HCEC 1CT (cell line): ENCODE measurements at places on chromosomes 3 and 15.
A peak's percentile ranks its signal among the peaks of the same experiment; 100 is the strongest.

- DNase-seq: peak; percentile 92
Measured at GRCh38 chr15:85494048-85494777, 113.8 kb downstream of the AKAP13 start.

GRCh38 chr3:66756468-66757036, 241.6 kb upstream of the KBTBD8 start:
- no peak for DNase-seq

- no peak for DNase-seq
Measured at GRCh38 chr3:191641789-191642188, 180.8 kb downstream of the PYDC2 start.

DNA sequence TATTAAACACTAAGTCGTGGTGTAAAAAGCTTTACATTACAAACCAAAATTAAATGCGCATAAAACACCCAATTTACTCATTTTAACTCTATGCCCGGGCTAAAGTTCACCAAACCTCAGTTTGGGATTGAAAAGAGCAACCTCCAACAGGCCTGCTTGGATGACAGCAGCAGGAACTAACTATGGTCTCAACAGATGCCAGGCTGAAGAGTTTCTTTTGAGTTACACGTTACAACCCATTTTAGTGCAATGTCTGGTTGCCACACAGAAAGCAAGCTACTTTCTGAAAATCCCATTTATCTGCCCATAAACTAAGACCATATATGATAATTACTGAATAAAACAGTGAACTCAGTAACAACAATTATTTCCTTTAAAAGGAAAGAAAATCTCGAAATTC, 2.2 kb downstream of the SATB1 start:
- DNase-seq: no peak

DNA sequence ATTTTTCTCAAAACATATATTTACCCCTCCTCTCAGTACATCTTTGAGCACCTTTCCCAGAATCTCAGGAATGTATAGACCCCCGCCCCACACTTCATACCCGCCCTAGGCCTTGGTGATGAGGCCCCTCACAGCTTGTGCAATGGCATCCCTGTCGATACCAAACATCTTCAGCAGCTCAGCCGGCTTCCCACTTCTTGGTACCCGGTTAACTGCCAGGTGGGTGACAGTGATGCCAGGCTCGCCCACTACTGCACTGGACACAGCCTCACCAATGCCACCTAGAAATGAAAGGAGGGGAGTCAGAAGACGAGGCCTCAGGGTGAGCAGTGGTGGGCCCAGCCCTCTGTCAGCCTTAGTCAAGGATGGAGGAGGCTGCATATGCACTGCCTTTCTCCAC, 30.2 kb downstream of the TKT start:
- no peak for DNase-seq

GRCh38 chr15:62440362-62441105, 275.4 kb upstream of the C2CD4B start:
- DNase-seq: no peak

DNA sequence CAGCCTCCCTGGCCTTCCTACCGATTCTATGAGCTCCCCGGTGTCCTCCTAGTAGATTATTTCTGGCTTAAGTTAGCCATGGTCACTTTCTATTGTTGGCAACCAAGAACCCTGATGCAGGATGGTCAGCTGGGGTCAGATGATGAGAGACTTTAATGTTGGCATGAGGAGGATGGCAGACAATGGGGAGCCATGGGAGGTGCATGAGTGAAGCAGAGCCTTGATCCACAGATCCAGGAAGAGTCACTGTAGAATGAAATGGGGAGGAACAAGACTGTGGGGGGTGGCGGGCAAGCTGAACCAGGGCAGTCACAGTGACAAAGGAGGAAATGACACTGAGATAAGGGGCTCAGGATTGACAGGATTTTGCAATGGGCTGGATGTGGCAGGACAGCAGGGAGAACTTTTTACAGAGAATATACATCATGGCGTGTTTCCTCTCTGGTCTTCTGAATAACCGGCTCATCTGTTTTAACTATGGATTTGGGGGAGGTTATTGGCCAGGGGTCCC, 60.9 kb downstream of the RPLP1 start:
- DNase-seq: no peak

GRCh38 chr3:194287977-194288706, 63.0 kb downstream of the CPN2 start:
- DNase-seq: no peak

DNA sequence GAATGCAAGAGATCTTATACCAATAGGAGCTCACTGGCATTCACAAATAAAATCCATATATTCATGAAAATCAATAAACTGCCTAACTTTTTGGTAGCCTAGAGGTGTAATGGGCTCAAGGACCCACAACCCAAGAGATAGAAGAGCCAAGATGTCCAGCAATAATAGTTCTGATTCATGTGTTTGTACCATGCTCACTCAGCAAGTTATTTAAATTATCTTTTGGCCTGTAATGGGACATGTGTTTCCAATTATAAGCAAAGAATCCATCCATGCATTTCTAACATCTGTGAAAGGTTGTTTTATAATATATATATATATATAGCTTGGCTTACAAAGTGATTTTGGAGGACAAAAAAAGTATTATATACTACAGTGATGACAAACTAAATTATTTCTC, 29.7 kb upstream of the SHC4 start:
- DNase-seq: no peak

DNA sequence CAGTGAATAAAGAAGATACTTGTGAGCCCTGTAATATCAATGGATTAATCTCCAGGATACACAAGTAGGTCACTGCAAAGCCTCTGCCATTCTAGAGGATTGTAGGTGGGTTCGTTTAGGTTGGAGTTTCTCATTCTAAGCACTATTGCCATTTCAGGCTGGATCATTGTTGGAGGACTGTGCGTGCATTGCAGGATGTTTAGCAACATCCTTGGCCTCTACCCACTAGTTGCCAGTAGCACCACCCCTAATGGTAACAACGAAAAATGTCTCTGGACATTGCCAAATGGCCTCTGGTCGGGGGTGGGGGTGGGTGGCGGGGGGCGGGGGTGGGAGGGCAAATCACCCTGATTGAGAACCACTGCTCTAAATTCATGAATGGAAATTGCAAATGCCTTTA, 4.9 kb upstream of the IFT57 start:
- DNase-seq: no peak

DNA sequence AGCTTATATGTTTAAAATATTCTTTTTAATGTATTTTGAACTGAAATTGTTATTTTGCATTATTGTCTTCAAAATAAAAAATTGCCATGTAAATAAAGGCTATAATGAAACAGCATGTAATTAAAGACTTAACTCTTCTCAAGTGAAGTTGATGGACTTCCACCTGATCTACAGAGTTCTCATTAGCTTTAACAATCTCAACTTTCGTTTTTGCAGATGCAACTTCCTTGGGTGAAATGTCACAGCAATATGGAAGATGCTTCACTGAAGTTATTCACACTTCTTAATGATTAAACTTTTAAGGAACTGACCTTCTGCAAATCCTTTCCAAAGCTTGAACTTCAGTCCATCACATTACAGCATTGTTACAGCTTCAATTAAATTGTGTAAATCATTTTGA, 63.6 kb downstream of the OSTN start:
- DNase-seq: no peak

- DNase-seq: peak; percentile 24
Measured at GRCh38 chr15:67820992-67821783, 4.1 kb upstream of the SKOR1 start.

DNA sequence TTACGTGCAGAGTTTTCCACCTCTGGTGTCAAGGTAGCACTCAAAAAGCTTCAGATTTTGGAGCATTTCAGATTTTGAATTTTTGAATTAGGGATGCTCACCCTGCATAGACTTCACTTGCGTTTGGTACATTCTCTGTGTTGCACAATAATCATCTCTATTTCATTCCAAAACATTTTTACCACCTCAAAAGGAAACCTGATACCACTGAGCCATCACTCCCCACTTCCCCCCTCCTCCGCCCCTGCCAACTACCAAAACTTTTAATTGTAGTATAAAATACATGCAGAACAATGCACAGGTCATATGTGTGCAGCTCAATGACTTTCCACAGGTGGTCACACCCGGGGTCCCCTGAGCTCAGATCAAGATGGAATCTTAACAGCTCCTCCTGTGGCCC, 208.8 kb downstream of the SV2B start:
- no peak for DNase-seq

DNA sequence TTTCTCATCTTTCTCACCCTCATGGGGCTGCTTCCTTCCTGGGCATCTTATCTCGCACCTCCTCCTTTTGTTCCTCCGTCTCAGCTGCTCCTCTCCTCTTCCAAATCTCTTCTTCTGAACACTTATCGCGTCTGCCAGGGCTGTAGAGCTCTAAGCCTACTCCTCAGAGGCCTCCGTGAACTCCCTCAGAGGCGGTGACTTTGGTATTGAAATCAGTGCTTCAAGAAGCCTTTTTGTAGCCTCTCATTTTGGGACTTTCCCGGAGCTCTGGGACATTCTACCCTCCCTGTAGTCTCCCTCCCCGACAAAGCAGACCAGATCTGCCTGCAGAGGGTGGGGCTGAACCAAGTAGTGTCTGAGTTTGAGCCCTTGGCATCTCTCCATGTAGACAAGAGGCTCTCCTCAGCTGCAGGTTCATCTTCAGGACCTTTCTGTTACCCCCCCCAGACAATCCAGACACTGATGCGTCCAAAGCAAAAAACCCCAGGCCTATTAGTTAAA, 17.5 kb upstream of the CPNE9 start:
- DNase-seq: no peak

- no peak for DNase-seq
Measured at GRCh38 chr3:118948146-118948545, 86.5 kb downstream of the IGSF11 start.

DNA sequence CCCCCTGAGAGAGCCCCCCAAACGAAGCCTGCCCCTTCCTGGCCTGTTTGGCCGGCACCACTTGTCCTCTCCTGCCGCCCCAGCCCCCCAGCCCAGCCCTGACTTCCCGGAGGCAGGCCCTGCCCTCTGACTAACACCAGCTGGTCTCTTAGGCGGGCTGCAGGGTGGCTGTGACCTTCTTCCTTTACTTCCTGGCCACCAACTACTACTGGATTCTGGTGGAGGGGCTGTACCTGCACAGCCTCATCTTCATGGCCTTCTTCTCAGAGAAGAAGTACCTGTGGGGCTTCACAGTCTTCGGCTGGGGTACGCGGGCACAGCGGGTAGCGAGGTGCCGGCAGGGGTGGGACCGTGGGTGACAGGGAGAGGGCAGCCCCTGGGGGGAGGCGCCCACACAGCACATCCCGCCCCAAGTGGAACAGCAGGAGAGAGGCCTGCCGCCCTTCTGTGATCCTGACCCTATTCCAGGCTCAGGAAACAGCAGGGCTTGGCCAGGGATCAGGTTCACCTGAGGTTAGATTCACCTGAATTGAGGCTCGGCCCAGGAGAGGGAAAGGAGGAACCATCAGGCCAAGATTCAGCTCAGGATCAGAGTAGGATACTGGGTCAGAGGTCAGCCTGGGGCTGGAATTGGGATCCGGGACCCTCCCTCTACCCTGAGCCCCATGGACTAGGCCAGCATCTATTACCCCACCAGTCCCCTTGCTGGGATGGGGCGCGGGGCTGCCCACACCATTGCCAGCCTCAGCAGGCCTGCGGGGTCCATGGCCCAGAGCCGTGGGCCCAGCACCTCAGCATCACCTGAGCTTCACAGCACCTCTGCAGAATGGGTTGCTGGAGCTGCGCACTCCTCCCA, 21.9 kb downstream of the PTH1R start:
- DNase-seq: no peak

GRCh38 chr3:10008588-10009344, 17.5 kb upstream of the FANCD2 start:
- DNase-seq: peak; percentile 85

DNA sequence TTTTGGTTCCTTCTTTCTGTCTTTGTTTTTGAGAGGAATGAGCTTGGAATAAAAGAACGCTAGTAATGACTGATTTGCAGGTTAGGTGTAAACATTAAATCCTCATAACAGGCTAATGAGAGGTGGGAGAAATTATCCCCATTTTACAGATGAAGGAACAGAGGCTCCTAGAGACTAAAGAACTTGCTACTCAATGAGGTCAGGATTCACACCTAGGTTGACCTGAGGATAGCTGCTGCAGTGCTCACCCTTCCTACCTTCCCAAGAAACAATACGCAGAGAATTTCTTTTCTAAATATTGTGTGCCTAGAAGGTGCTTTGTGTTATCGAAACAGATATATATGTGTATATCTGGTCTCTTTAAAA, 106.3 kb downstream of the IGF1R start:
- no peak for DNase-seq

- no peak for DNase-seq
Measured at GRCh38 chr15:96043591-96044171, 286.8 kb upstream of the NR2F2 start.

- DNase-seq: no peak
Measured at GRCh38 chr3:158430448-158430847, 140.5 kb upstream of the MLF1 start.

DNA sequence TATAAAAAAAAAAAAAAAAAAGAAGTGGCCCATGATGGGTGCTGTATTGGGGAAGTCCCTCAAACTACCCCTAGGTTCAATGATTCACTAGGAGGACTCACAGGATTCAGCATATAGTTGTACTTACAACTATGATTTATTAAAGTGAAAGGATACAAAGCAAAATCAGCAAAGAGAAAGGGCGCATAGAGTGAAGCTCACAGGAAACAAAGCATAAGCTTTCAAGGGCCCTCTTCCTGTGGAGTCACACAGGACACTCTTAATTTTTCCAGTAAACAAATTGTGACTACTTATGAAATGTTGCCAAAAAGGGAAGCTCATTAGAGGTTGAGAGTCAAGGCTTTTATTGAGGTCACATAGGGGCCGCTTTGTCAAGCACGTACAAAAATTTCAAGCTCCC, 153.7 kb upstream of the GAP43 start:
- DNase-seq: no peak

GRCh38 chr15:33699691-33700447, 268.4 kb upstream of the CHRM5 start:
- no peak for DNase-seq

- peak; percentile 68 for DNase-seq
Measured at GRCh38 chr3:49839193-49839809, 17.1 kb downstream of the TRAIP start.

DNA sequence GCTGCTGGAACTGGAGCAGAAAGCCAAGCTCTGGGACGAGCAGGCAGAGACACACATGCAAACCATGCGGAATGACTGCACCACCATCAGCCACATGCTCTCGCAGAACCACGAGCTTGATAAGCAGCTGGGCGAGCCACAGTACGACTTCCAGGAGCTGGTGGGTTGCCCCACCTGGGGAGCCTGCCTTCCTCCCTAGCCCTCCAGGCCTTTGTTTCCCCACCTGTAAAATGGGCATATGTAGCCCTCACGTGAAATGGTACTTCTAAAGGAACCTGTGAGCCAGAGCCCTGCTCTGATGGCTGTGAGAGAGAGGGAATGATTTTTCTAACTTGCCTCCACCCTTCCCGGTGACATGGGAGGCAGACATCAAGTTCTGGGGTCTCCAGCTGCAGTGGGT, 44.6 kb upstream of the GOLGA6B start:
- no peak for DNase-seq

DNA sequence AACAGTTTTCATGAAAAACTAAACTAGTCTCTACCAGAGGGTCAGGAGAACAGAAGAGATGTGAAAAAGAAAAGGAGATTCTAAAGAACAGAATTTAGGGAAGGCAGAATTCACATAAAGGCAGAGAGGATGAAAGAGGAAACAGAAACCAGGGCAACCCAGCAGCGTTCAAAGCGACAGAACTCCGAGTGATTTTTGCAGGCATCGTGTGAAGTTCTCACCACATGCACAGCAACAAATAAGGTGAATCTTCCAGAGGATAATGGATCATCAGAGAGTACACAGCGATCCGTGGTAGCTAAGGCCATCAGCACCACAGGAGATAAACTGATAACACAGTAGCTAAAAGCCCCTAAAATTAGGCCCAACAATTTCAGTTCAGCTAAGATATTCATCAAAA, 250.8 kb upstream of the THBS1 start:
- no peak for DNase-seq
